NCI-H446 (cell line): ENCODE measurements at places on chromosomes 12 and 14.

DNA sequence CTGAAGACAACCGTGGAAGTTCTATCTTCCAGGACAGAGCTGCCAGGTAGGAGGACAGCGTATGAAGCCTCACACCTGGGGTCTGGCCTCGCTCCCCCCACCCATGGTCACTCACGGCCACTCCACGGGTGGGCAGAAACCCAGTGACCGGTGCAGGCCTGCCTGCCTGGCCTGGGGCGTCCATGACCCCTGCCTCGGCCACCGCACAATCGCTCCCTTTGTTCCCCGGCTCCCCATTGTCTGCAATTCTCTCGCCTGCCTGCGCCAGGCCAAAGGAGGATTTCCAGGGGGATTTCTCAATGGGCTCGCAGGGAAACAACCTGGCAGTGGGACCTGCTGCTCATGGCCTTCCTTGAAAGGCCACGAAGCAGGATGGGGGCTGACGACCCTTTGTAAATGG is 22.6 kb downstream of the CCDC85C start:
- no peak for DNase-seq

GRCh38 chr14:75242546-75243273 is 35.9 kb upstream of the FOS start:
- peak; percentile 80 for DNase-seq

GRCh38 chr14:97379091-97379531 is 581.9 kb downstream of the VRK1 start:
- DNase-seq = no peak

GRCh38 chr12:59715434-59715833 is 119.6 kb downstream of the SLC16A7 start:
- DNase-seq = no peak

DNA sequence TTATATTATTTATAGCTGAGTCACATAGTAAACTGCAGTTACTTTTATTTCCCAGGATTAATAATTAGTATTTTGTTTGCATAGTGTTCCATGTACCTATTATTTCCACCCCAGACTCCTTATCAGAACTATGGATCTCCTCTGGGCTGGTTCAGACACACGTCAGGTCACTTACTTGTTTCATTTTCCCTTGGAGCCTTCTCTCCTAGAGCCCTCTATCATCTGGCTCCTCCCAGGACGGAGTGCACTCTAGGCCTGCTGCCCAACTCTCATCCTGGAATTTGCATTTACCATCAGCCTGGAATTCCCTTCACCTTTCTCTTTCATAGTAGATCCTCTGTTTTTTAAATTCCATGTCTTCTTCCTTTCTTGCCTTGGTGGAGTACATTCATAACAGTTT is 28.5 kb upstream of the GALNT16 start:
- DNase-seq = no peak
